COLO829 (cell line): ENCODE measurements at places on chromosomes 4 and X.

- DNase-seq, result no peak
These were observed 23.2 kb downstream of the APOO start for GRCh38 chrX:23884427-23885024.

- DNase-seq, result no peak
These were observed 12.6 kb downstream of the NR0B1 start for GRCh38 chrX:30296408-30297254.

DNA sequence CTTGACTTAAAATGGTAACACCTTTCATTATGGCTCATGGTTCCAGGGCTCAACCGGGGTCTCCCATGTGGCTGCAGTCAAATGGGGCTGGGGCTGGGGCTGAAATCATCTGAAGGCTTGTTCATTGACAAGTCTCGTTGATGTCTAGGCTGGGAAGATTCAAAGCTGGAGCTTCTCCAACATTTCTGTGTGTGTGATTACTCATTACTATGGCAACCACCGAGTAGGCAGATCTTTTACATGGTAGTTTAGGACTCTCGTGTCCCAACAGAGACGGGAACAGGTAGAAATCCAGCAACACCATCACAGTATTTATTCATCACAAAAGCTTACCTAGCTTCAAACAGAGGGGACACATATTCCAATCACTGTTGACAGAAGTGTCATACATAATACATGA lies 7.8 kb downstream of the YTHDC1 start:
- DNase-seq, result peak; percentile 38

DNA sequence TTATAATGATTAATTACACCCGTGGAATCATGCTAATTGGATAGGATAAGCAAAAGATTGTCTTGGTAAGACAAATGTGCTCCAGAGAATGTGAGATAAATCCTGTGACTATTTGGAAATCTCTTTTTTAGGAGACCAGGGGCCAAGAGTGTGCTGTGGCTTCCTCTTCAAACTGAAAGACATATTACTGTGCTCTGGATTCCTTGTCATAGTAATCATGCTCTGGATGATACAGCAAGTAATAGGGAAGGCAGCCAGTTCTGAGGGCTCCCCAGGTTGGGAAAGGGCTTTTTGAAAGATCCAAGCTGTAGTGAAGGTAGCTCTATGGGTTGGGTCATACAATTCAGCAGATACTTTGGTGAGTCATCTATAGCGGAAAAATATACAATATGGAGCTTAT lies 600.5 kb downstream of the PCDH18 start:
- DNase-seq, result no peak

- peak; percentile 29 for DNase-seq
These were observed 824 bp downstream of the TBC1D14 start for GRCh38 chr4:6910340-6910959.

GRCh38 chr4:92047209-92047875 lies 256.4 kb upstream of the GRID2 start:
- DNase-seq, result no peak

DNA sequence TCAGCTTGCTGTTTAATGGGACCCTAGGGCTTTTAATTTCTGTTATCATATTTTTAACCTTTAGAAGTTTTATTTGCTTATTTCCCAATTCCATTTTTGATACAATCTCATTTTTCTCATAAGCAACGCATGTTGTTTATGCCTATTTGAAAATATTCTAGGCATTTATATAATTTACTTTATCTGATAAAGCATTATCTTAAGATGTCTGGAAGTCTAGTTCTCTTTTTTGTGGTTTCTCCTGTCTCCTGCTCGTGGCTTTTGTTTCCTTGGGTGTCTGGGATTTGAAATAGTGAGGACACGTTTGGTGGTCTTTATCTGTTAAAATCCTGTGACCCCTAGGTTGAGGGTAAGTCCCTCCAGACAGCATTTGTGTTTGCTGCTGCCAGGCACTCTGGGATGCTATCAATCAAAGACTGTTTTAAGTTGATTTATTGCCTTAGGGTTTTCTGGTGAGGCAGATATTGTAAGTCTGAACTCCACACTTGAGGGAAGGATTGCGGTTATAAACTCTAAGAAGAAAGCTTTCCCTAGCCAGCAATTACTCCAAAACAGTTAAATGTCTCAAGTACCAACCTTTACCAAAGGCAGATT lies 208.0 kb downstream of the PRDM5 start:
- DNase-seq, result no peak

GRCh38 chr4:174657472-174657871 lies 135.2 kb upstream of the HPGD start:
- DNase-seq, result no peak

GRCh38 chr4:186604124-186604807 lies 48.9 kb upstream of the MTNR1A start:
- DNase-seq, result no peak

DNA sequence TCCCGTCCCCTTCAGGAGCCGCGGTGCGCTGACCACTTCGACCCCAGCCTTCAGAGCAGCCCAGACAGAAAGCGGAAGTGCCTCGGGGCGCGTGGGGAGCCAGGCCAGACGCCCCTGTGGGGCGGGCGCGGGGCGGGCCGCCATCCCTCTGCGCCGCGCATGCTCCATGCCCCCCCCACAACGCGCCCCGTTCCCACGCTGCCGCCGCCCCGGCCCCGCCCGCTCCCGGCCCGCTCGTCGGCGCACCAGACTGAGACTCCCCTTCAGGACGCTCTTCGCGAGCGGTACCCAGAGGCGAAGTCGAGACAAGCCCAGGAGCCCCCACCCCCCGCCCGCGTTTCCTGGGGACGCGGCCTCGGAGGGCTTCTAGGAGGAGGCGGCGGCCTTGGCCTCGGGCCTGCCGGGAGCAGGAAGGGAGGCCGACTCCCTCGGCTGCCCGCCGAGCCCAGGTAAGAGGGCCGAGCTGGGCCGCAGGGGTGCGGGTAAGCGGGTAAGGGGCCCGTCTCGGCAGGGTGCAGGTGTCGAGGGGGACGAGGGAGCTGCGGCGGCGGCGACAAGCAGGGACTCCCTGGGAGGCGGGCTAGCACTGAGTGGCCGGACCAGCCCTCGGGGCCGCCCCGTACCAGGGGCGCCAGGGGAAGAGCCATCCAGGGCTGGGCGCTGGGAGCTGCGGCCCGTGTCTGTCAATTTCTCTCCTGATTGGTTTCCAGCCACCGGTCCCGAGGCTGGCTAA lies at the start of gene ZFP92:
Gene ZFP92, plus strand, starts transcription at position 218 of the 733 bp plus-strand sequence. CDS start 6,851 bp downstream, outside the sequence.
- no peak for DNase-seq

DNA sequence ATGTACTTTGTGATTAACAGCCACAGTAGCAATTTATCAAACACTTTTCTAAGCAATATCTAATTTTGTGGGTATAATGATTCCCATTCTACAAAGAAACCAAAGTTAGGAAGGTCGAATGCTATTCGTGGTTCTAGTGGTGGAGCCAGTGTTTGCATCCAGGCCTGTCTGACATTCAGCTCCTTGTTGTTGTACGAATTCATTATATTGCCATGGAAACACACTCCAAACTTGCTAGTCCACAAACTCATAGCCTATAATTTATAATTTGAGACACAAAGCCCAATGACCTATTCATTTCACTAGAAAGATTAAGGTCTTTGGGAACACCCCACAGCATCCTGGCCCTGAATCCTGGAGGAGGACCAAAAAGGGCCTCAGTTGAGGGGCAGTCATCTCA lies 52.0 kb upstream of the FRAS1 start:
- no peak for DNase-seq

DNA sequence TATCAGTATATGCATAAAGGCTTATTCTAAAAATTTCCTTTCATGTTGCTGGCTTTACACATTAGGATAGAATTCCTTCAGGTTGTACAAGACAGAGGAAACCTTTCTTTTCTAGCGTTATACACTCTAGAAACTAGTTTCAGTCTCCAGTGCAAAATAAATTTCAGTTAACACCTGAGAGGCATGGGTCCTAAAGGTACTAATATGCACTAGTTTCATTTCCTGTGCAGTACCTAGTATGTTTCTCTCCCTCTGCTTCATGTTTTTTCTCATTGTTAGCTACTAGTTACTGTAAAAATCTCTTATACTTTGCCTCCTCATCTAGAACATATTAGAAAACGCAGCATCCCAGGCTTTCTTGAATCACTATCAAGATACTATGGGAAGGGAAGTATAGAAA lies 54.0 kb downstream of the SNX25 start:
- no peak for DNase-seq

- DNase-seq, result no peak
These were observed 69.7 kb upstream of the H2AZ1 start for GRCh38 chr4:100019821-100020220.

DNA sequence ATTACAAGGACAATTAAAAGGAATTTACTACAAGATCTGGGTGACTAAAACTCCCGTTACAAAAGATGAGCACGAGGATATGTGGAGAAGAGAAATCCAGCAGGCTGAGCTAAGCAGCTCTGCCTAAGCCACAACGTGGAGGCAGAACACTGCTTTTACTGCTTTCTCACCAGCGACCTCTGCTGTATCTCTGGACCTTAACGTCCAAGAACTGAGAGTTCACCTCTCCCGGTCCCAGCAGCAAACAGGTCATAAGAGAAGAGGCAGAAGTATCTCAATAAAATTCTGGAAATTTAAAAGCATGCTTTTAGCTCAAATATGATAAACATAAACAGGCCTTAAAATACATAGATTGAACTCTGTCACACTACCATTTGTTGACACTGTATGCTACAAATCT lies 81.0 kb downstream of the ADGRA3 start:
- DNase-seq, result peak; percentile 5

DNA sequence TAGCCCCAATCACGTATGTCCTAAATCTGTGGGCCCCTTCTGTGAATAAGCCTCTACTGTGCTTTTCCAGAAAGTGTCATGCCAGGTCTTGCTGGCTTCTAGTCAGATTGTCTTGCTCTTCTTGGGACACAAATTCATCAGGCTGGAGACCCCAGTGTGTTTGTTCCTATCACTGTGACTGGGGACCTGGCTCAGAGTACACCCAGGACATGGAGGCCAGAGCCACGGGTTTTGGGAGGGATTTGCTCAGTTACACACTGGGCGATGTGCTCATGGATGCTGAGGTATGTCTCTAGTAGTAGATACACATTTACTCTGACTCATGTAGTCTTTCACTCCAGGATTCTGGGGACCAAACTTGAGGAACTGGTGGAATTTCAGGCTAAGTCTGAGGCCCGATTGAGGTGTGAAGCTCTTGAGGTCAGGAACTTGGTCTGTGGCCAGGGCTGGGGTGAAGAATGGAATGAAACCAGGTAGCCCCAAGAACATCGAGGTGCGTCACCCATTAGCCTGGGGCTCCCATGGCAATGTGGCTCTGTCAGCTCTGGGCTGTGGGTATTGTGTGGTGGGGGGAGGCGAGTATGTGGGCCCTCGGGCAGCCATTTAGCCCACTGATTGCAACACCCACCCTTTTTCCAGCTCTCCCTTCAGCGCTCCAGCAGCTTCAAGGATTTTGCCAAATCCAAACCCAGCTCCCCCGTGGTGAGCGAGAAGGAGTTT lies 7.7 kb downstream of the SASH3 start:
- no peak for DNase-seq

GRCh38 chr4:139188648-139189416 lies 11.8 kb upstream of the ELF2 start:
- no peak for DNase-seq

DNA sequence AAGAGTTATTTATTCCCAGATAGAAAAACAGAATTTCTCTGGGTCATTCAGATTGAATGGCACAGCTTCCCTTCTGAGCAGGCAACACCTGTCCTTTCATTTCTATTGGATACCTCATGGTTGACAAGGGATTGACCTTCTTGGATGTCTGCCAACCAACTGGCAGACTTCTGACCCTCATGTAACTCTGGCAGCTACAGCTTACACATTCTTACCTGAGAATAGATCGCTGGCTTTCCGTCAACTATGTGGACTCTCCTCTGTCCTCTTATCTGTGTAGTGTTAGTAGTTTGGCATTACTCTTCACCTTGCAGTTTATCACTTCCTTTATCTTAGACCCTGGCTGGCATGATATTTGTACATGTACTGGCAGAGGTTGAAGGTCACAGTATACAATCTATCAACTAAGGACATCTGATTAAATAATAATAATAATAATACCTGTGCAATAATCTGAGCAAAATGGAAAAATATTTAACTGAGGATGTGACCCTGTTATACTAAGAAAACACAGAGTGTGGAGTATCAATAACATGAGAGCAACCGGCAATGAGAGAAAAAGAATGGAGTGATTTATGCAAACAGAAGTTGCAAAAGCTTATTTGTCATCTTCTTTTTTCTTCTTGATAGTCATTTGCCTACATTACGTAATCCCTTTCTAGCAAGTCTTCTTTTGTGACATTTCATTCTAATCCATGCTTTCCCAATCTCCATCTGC lies 1118.2 kb downstream of the ARAP2 start:
- no peak for DNase-seq

GRCh38 chr4:21802406-21802805 lies 146.2 kb downstream of the KCNIP4 start:
- DNase-seq, result peak; percentile 7

- no peak for DNase-seq
These were observed 7.9 kb downstream of the PITX2 start for GRCh38 chr4:110614976-110615352.

- no peak for DNase-seq
These were observed 28.8 kb downstream of the COL4A5 start for GRCh38 chrX:108468486-108468885.

- DNase-seq, result no peak
These were observed 2.0 kb downstream of the RNF212 start for GRCh38 chr4:1111259-1111809.

GRCh38 chrX:1576201-1576992 lies 15.0 kb upstream of the AKAP17A start:
- no peak for DNase-seq

DNA sequence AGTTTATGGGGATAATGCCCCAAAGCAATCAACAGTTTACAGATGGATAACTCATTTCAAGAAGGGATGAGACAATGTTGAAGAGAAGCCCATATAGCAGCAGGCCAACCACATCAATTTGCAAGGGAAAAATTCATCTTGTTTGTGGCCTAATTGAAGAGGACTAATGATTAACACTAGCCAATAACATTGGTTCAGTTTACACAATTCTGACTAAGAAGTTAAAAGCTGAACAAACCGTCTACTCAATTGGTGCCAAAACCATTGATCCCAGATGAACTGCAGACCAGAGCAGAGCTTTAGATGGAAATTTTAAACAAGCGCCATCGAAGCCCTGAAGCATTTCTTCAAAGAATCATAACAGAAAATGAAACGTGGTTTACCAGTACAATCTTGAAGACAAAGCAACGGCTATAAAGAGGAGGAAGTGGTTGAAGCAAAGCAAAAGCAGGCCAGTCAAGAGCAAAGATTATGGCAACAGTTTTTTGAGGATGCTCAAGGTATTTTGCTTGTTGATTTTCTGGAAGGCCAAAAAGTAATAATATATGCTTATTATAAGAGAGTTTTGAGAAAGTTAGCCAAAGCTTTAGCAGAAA lies 20.5 kb upstream of the BLTP1 start:
- DNase-seq, result no peak

GRCh38 chr4:104492183-104492771 lies 2.4 kb downstream of the CXXC4 start:
- DNase-seq, result no peak
